ENCODE measurements at places on chromosomes 7 and 10.

GRCh38 chr10:84698989-84699388 is 370.6 kb downstream of the CCSER2 start:
- no peak for DNase-seq

- DNase-seq = no peak
These were observed 703.2 kb upstream of the LRRN3 start for GRCh38 chr7:110387689-110388088.

GRCh38 chr10:53079283-53079682 is 306.7 kb upstream of the MBL2 start:
- no peak for DNase-seq

- no peak for DNase-seq
These were observed 421.4 kb downstream of the SDK1 start for GRCh38 chr7:3722396-3722922.

DNA sequence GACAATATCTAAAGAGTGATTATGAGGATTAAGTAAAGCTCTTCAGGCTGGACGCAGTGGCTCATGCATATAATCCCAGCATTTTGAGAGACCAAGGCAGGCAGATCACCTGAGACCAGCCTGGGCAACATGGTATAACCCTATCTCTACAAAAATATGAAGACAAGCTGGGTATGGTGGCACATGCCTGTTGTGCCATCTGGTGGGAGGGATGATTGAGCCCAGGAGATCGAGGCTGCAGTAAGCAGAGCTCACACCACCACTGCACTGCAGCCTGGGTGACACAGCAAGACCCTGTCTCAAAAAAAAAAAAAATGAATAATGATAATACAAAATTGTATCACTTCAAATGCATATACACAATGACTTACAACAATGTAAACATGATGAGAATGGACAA is 195.6 kb upstream of the AUTS2 start:
- DNase-seq = no peak

- no peak for DNase-seq
These were observed 110.3 kb upstream of the TNRC18 start for GRCh38 chr7:5533821-5534367.

GRCh38 chr7:27992755-27993493 is 187.7 kb downstream of the JAZF1 start:
- DNase-seq = no peak
